ENCODE measurements at places on chromosomes 1 and 21.

DNA sequence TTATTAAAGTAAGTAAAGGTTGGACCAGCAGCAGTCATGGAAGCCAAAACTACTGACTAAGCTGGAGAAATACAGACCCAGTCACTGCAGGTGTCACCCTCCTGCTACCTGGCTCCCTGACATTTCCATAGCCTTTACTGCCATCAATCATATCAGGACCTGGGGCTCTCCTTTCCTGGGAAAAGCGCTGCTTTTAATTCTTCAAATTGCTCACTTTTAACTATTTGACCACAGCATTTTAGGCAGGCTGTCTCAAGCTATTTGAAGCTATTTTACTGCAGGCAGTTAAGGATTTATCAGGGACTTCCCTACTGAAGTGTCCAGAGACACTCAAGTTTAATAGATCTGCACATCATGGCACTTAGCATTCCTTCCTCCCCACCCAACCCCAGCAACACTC lies 4.1 kb downstream of the IVL start:
- DNase-seq, result no peak

DNA sequence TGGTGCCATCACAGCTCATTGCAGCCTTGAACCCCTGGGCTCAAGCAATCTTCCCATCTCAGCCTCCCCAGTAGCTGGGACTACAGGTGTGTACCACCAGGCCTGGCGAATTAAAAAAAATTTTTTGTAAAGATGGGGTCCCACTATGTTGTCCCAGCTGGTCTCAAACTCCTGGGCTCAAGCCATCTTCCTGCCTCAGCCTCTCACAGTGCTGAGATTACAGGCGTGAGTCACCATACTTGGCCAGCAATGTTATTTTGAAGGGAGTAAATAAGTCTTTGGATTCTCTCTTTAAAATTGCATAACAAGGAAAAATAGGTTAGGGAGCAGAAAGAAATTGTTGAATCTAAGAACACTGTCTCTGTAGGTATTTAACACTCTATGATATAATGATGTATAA lies 111.3 kb downstream of the RPS6KC1 start:
- no peak for DNase-seq

DNA sequence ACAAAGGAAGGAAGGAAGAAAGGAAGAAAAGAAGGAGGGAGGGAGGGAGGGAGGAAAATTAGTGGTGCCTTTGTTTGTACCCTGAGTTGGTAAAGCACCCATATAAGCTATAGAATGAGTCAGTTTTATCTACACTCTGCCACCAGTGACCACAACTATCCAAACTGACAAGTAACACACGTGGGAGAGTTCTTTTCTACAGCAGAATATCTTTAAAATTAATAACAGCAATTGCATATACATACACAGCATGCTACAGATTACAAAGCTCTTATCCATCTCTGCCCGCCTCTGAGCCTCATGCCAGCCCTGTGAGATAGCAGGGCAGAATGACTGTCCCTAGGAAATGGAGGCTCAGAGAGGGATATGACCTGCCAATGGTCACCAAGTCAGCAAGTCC lies 20.3 kb downstream of the CDCP2 start:
- no peak for DNase-seq

GRCh38 chr1:228141226-228142044 lies 1.4 kb downstream of the GUK1 start:
- peak; percentile 90 for DNase-seq

DNA sequence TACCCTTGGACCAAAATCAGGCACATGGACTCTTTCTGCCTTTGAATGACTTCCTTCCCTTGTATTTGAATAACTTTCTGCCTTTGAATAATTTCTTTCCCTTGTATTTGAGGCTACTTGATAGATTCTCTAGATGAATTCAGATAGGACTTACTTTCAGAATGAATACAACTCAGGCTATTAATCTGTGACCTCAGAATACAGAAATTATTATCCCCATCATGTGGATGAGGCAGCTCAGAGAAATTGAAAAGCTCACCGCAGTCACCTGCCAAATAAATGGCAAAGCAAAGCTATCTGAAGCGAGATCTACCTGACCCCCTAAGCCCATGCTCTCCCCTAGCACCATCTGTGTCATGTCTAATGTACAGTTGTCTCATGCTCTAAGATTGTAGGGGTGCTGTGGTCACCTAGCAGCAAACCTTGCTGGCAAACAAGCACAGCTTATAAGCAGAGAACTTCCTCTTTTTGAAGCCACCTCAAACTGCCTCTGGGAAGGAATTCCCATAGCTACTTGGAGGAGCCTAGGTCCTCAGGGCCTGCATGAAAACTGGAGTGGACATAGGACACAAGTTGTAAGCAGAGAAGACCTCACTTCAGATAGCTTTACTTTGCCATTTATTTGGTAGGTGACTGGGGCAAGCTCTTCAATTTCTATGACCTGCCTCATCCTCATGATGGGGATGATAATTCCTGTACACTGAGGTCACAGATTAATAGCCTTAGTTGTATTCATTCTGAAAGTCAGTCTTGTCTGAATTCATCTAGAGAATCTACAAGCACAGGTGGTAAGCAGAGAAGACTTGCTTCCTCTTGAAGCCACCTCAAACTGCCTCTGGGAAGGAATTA lies 66.1 kb downstream of the FASLG start:
- no peak for DNase-seq

DNA sequence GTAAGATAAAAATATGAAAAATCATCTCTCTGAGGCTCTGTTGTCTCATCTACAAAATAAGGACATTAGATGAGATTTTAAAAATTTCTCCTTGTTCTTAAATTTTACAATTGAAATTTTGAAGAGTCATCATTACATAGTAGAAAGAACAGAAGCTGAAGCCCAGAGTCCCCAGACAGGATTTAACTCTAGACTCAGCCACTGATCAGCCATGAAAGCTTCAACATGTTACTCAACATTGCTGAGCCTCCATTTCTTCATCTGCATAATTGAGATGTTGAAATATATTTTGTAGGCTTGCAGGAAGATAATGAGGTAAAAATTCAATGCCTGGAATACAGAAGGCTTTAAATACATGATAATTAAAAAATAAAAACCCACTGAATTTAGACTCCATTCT lies 633.3 kb downstream of the LMO4 start:
- no peak for DNase-seq

GRCh38 chr1:9006956-9007615 lies 19.1 kb downstream of the SLC2A7 start:
- no peak for DNase-seq

DNA sequence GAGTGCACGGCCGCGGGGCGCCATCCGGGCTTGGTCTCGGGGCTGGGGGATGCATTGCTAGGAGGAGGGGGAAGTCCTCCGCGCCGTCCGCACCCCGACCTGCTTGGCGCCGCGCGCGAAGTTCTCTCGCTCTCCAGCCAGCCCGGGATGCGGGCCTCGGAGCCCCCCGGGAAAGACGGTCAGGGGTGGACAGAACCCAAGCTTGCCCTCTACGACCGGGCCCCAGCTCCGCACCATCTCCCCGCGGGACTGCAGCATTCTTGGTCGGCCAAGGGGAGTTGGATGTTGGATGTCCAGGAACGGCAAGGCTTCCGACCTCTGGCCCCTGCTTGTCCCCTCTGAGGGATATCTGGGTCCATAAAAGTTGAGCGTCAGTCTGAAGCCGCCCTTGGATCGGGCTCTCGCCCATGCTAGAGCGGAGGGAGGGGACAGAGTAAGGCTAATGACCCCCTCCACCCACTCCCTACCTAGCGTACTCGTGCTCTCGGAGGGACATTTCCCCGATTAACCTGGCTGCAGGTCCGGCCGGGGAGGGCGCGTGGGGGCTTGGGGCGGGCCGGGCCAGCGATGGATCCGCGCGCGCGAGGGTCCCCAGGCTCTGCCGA lies 522 bp downstream of the DISP3 start:
- DNase-seq, result no peak

DNA sequence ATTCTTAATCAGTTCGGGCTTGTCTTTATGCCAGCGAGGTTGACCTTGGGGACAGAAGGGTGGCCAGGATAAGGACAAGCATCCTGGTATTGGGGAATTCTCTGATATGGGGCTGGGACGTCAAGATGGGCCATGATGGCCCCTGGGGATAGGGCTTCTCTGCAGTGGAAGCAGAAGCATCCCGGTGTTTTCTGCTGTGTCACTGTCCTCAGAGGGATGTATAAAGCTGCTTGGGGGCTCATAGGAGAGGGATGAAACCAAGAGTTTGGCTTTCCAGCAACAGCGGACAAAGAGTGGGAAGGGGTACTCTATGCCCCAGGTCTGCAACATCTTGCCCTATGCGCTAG lies 1.4 kb upstream of the ATP1B1 start:
- DNase-seq, result no peak

GRCh38 chr1:246332078-246332477 lies 175.0 kb downstream of the SMYD3 start:
- DNase-seq, result no peak

DNA sequence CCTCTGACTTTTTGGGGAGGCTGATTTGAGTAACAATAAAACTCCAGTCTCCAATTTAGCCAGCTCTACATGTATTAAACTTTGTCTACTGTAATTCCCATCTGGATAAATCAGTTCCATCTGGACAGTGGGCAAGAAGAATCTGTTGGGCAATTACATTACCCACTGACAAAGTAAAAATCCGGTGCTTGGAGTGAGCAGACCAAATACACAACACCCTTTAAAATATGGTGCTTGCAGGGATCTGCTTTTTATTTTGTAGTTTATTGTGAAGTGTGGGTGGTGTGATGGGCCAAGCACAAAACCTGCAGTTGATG lies 8.9 kb upstream of the CD55 start:
- DNase-seq, result no peak

GRCh38 chr1:104238991-104239390 lies 489.3 kb downstream of the AMY1C start:
- DNase-seq, result no peak

DNA sequence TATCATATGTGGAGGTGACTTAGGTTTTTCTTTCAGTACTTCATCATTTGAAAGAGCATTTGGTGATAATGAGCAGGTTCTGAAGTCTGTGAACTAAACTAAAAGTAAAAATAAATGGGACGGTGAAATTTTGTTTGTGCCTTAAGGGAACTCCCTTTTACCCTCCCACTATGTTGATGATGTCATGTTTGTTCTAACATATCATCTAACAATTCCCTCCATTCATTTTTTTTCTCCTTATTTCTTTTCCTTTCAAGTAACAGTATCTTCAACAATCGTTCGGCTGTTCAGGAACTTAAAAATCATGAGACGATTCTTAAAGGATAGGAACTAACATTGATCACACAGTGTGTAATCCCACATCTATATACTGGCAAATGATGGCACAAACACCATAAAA lies 30.0 kb upstream of the IRF2BP2 start:
- no peak for DNase-seq

- no peak for DNase-seq
Measured at GRCh38 chr1:70666381-70667140, 255.5 kb downstream of the CTH start.

GRCh38 chr1:77303387-77303786 lies 21.6 kb downstream of the AK5 start:
- no peak for DNase-seq

DNA sequence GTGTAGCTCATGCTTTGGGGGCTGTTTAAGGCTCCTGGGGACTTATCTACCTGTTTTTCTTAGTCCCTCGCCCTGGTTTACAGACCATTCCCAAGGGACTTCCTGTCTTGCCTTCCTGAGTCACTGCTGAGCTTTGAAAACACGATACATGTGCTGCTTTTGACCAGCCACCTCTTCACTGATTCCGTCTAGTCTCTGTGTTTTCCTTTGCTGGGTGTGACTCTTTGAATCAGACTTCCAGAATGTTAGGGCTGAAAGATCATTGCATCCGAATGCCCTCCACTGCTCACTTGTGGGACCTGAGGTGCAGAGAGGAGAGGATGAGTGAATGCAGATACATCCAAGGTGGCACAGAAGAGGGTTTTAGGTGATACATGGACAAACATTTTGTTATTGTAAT lies 35.4 kb upstream of the CITED4 start:
- no peak for DNase-seq

- DNase-seq, result no peak
Measured at GRCh38 chr1:63758791-63759190, 15.0 kb upstream of the ROR1 start.

DNA sequence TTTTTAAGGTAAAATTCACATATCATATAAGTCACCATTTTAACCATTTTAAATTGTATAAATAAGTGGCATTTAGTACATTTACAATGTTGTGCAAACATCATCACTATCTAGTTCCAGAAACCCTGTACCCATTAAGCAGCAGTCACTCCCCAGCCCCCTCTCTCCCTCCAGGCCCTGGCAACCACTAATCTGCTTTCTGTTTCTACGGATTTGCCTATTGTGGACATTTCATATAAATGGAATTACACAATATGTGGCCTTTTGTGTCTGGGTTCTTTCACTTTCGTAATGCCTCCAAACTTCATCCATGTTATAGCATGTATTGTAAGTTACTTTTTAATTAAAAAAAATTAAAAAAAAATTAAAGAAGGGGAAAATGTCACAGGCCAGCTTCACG lies 58.0 kb upstream of the RAB3GAP2 start:
- no peak for DNase-seq

GRCh38 chr1:63498106-63498505 lies 24.9 kb downstream of the ITGB3BP start:
- DNase-seq, result no peak

DNA sequence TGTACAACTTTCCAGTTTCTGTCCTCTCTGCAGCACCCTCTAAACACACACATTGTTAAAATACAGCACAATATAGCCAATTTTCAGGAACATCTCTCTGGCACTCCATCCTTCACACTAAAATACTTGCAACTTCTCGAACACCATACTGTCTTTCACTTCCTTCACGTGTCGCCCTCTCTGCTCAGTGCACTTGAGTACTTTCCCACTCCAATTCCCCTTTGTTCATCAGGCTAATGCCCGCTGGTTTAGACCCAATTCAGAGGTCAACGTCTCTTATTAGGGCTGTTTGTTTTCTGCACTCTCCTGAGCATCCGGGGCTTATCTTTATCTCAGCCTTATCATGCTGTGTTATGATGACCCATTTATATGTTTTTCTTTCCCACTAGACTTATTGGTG lies 238.2 kb upstream of the SGIP1 start:
- DNase-seq, result no peak

DNA sequence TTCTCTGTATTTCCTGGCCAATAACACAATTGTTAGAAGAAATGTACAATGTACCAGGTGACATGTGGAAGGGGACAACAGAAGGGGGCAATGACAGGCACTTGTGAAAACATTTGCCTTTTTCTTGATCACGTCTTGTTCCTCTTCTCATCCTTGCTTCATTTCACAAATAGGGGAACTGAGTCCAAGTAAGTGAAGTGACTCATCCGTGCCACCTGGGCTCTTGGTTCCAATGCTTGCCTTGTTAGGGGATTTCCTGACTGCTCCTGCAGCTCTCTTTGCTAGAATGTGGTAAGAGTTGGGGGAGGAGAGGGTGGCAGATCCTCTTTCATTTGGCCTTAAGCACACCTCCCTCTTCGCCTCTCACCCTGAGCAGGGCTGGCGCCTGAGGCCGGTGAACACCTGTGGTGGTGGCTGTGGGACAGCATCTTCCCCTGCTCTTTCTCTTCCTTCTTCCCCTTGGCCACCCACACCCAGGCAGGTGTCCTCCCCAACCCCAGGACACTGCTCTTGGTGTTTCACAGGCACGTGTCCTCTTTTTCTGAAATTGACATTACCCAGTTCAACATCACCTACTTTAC lies 2.2 kb upstream of the RHEX start:
- DNase-seq, result no peak

Data from chondrocyte (in vitro differentiated cells).